HFFc6 (cell line): ENCODE measurements at places on chromosomes 13 and 19. TPM values are rescaled to one million over a fixed set of nuclear protein-coding genes. Genes with fewer than 3 reads are reported as not detected.

LENG8 gene
- total RNA-seq = 75.1 to 80.6 TPM (median 76.8 TPM) in 3 replicates

ZNF441 gene
- 4.4 to 5.2 TPM (median 4.7 TPM) in 3 replicates for total RNA-seq

TMEM255B gene
- total RNA-seq = 8.2 to 12.7 TPM (median 9.2 TPM) in 3 replicates

CBLC gene
- total RNA-seq = not detected in 3 replicates

ZNF814 gene
- total RNA-seq = 1.3 to 1.8 TPM (median 1.5 TPM) in 3 replicates

NLRP5 gene
- not detected in 3 replicates for total RNA-seq

ZNF491 gene
- total RNA-seq = 1.4 to 2.9 TPM (median 1.8 TPM) in 3 replicates

PSG7 gene
- 0.14 TPM in 1 of 3 replicates, not detected in the others for total RNA-seq

ATP8A2 gene
- not detected in 3 replicates for total RNA-seq

CEACAM4 gene
- not detected in 3 replicates for total RNA-seq

CRX gene
- total RNA-seq = not detected in 2 replicates

ZNF20 gene
- 3.3 to 5.3 TPM (median 5.2 TPM) in 3 replicates for total RNA-seq

KLK3 gene
- not detected in 3 replicates for total RNA-seq

CYP4F3 gene
- not detected in 3 replicates for total RNA-seq

CNN1 gene
- total RNA-seq = 6.5 and 9.6 TPM in 2 replicates

ACP7 gene
- not detected in 3 replicates for total RNA-seq

CGB3 gene
- total RNA-seq = 0.26 to 0.53 TPM in 2 of 3 replicates, not detected in the other

SBK2 gene
- not detected in 2 replicates for total RNA-seq

DKKL1 gene
- total RNA-seq = not detected in 3 replicates

CYP2F1 gene
- total RNA-seq = not detected in 3 replicates

CEBPA gene
- 0.17 to 0.24 TPM (median 0.21 TPM) in 3 replicates for total RNA-seq

ZNF57 gene
- total RNA-seq = 1.7 to 2.4 TPM (median 2.0 TPM) in 3 replicates

KL gene
- not detected in 3 replicates for total RNA-seq

SMG9 gene
- 29.8 and 31.1 TPM in 2 replicates for total RNA-seq

TECR gene
- 99.2 to 132 TPM (median 120 TPM) in 3 replicates for total RNA-seq

ATP4A gene
- total RNA-seq = not detected in 3 replicates

CD22 gene
- total RNA-seq = 0.18 to 0.57 TPM (median 0.27 TPM) in 3 replicates

ZNF724 gene
- 4.0 and 5.2 TPM in 2 replicates for total RNA-seq

COMP gene
- 1.1 to 6.9 TPM (median 5.4 TPM) in 3 replicates for total RNA-seq

CCDC8 gene
- total RNA-seq = 6.3 to 11.1 TPM (median 6.8 TPM) in 3 replicates

ZNF426 gene
- total RNA-seq = 15.1 to 17.0 TPM (median 15.3 TPM) in 3 replicates

GNA15 gene
- not detected in 2 replicates for total RNA-seq

CHAMP1 gene
- total RNA-seq = 28.5 to 34.2 TPM (median 33.4 TPM) in 3 replicates

UFM1 gene
- 66.8 to 78.5 TPM (median 77.6 TPM) in 3 replicates for total RNA-seq

NCR1 gene
- total RNA-seq = not detected in 3 replicates

CAMSAP3 gene
- total RNA-seq = not detected in 3 replicates

SLC35E1 gene
- total RNA-seq = 62.4 to 77.0 TPM (median 73.1 TPM) in 3 replicates

HS6ST3 gene
- not detected in 3 replicates for total RNA-seq

GNG7 gene
- total RNA-seq = 0.09 to 0.39 TPM (median 0.10 TPM) in 3 replicates

CA11 gene
- 1.4 to 2.3 TPM (median 1.6 TPM) in 3 replicates for total RNA-seq

SCGB2B2 gene
- 0.17 TPM in 1 of 3 replicates, not detected in the others for total RNA-seq

CAPN12 gene
- 0.14 and 0.37 TPM in 2 replicates for total RNA-seq

POSTN gene
- total RNA-seq = 21.8 to 216 TPM (median 187 TPM) in 3 replicates

ZNF628 gene
- total RNA-seq = 9.5 to 9.9 TPM (median 9.8 TPM) in 3 replicates

RAB20 gene
- total RNA-seq = 0.71 to 1.1 TPM (median 0.74 TPM) in 3 replicates

TPM4 gene
- 964 to 1,332 TPM (median 981 TPM) in 3 replicates for total RNA-seq

SYNE4 gene
- 0.34 TPM in 1 of 3 replicates, not detected in the others for total RNA-seq

NHLRC3 gene
- total RNA-seq = 7.8 to 9.1 TPM (median 8.4 TPM) in 3 replicates

ADGRE3 gene
- total RNA-seq = not detected in 3 replicates

N4BP2L1 gene
- total RNA-seq = 0.24 to 0.64 TPM (median 0.32 TPM) in 3 replicates

MAP2K2 gene
- total RNA-seq = 187 to 197 TPM (median 189 TPM) in 3 replicates
